ENCODE measurements at places on chromosomes 16 and 17.

DNA sequence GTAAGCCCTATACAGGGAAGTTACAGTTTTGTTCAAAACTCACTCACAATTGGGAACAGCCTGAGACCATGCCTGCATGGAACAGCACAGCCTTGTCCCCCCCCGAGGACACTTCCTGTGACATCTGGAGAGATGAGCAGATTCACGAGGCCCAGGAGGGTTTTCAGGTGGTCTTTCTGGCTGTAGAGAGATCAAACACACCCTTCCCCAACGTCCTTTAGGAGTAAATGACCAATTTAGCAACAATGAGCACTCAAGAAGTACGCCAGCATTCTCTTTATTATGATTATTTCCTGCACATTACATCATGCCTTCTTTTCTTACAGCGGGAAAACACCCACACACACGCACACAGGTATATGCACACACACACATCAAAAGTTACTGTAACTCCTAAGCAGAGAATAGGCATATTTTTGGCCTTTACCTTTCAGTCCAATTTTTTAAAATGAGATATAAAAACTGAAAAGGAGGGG, 39.0 kb downstream of the ADCY9 start:
- no peaks in the 10 kb centered on the region for H3K36me3 ChIP-seq
- no peak overlapping the region for H3K27ac ChIP-seq
- no peaks in the 10 kb centered on the region for H3K27me3 ChIP-seq
- peaks cover 17% of the 10 kb centered on the region for H3K4me1 ChIP-seq
- no peak overlapping the region for H3K4me3 ChIP-seq

GRCh38 chr16:50151756-50152155, 1.4 kb upstream of the TENT4B start:
- peaks cover 36% of the 10 kb centered on the region for H3K4me1 ChIP-seq
- peak overlapping the region; percentile 77 for H3K4me3 ChIP-seq
- no peak for DNase-seq
- H3K27me3 ChIP-seq: no peaks in the 10 kb centered on the region

- H3K27me3 ChIP-seq: no peaks in the 10 kb centered on the region
- H3K27ac ChIP-seq: peak overlapping the region; percentile 84
These were observed 37.3 kb downstream of the SMG6 start for GRCh38 chr17:2266045-2266864.

GRCh38 chr16:85417156-85417860, 195.8 kb upstream of the GSE1 start:
- H3K4me3 ChIP-seq: no peak overlapping the region
- DNase-seq: no peak
- H3K4me1 ChIP-seq: peaks cover 16% of the 10 kb centered on the region
- no peaks in the 10 kb centered on the region for H3K27me3 ChIP-seq
- H3K36me3 ChIP-seq: no peaks in the 10 kb centered on the region

DNA sequence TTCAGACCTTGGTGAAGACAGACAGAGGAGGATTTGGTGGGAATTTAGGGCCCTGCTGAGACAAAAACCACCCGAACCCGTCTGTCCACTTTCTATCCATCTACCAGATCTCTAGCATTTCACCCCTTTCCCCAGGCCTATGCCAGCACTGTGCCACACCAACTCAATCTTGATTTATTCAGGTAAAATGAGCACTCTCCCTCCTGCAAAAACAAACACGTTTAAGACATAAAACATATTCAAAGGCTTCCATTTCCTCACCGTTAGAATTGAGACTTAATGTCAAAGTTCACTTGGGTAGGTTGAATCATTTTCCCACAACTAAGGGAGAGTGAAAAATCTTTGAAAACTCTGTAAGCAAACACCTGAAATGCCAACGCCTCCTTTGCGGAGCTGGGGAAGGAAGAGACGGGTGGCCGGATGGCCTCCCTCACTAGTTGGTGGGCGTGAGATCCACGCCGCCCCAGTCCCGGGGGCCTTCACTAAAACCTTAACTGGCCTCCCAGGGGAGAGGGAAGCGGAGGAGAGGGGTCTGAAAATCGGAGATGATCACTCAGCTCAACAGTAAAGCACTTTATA, 862 bp downstream of the DCAKD start:
- peaks cover 2% of the 10 kb centered on the region for H3K36me3 ChIP-seq
- peaks cover 43% of the 10 kb centered on the region for H3K4me1 ChIP-seq
- peak overlapping the region; percentile 82 for H3K4me3 ChIP-seq
- DNase-seq: peak; percentile 7
- no peaks in the 10 kb centered on the region for H3K27me3 ChIP-seq
- H3K27ac ChIP-seq: peak overlapping the region; percentile 96

GRCh38 chr17:12098568-12098967, 77.9 kb downstream of the MAP2K4 start:
- peaks cover 20% of the 10 kb centered on the region for H3K36me3 ChIP-seq
- no peak for DNase-seq
- no peak overlapping the region for H3K27ac ChIP-seq
- H3K4me3 ChIP-seq: no peak overlapping the region

GRCh38 chr17:10713318-10713717, 15.9 kb downstream of the ADPRM start:
- no peaks in the 10 kb centered on the region for H3K27me3 ChIP-seq
- H3K4me3 ChIP-seq: no peak overlapping the region
- H3K27ac ChIP-seq: no peak overlapping the region

- H3K4me1 ChIP-seq: no peaks in the 10 kb centered on the region
- peaks cover 3% of the 10 kb centered on the region for H3K36me3 ChIP-seq
- no peak overlapping the region for H3K27ac ChIP-seq
- no peaks in the 10 kb centered on the region for H3K27me3 ChIP-seq
- no peak overlapping the region for H3K4me3 ChIP-seq
These were observed 312.1 kb downstream of the SNX29 start for GRCh38 chr16:12288537-12289174.

- no peaks in the 10 kb centered on the region for H3K4me1 ChIP-seq
- H3K27me3 ChIP-seq: no peaks in the 10 kb centered on the region
- DNase-seq: no peak
- no peak overlapping the region for H3K27ac ChIP-seq
These were observed 119.8 kb upstream of the CDH13 start for GRCh38 chr16:82506692-82507670.

GRCh38 chr17:64982139-64982915, 63.0 kb upstream of the LRRC37A3 start:
- no peak overlapping the region for H3K4me3 ChIP-seq
- H3K4me1 ChIP-seq: peaks cover 43% of the 10 kb centered on the region
- no peak overlapping the region for H3K27ac ChIP-seq
- no peaks in the 10 kb centered on the region for H3K36me3 ChIP-seq
- no peak for DNase-seq
- no peaks in the 10 kb centered on the region for H3K27me3 ChIP-seq

GRCh38 chr16:86874141-86874540, 295.8 kb downstream of the FOXL1 start:
- DNase-seq: no peak
- H3K36me3 ChIP-seq: no peaks in the 10 kb centered on the region
- H3K4me1 ChIP-seq: no peaks in the 10 kb centered on the region
- no peak overlapping the region for H3K27ac ChIP-seq
- peaks cover 13% of the 10 kb centered on the region for H3K27me3 ChIP-seq
- no peak overlapping the region for H3K4me3 ChIP-seq

- no peaks in the 10 kb centered on the region for H3K27me3 ChIP-seq
- no peak for DNase-seq
- H3K4me1 ChIP-seq: no peaks in the 10 kb centered on the region
- no peak overlapping the region for H3K27ac ChIP-seq
- no peaks in the 10 kb centered on the region for H3K36me3 ChIP-seq
These were observed 38.9 kb downstream of the PEMT start for GRCh38 chr17:17552351-17553216.

DNA sequence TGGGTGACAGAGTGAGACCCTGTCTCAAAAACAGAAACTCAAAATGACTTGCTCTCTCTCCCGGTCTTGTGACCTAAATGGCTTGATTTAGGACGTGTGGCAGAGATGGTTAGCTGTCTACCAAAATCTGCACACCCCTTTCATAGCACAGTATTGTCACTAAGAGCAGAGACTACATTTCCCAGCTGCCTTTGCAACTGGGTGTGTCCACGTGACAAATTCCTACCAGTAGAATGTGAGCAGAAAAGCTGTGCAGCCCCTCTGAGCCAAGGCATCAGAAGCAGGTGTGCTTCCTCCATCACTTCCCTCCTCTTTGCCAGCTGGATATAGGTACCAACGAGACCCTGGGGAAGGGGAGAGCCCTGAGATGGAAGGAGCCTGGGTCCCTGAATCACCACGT, 25.5 kb downstream of the GPR142 start:
- no peak overlapping the region for H3K4me3 ChIP-seq
- H3K36me3 ChIP-seq: no peaks in the 10 kb centered on the region
- no peaks in the 10 kb centered on the region for H3K4me1 ChIP-seq
- no peak for DNase-seq
- no peak overlapping the region for H3K27ac ChIP-seq
- H3K27me3 ChIP-seq: no peaks in the 10 kb centered on the region

DNA sequence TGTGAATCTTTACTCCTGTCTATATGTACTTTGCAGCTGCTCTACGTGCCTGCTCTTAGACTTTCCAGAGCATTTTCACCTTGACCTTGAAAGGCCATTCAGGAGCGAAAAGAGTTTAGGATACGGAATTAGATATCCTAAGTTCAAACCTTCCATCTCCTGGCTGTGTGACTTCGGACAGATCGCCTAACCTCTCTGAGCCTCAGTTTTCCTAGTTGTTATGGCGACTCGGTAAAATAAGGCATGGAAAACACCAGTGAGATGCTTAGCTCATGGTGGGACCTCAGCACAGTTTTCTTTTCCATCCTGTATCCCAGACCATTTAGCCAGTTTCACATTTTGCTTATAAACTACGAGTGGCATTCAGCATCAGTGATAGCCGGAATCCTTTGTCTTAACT, 233.7 kb downstream of the RBFOX1 start:
- no peaks in the 10 kb centered on the region for H3K4me1 ChIP-seq
- no peak overlapping the region for H3K4me3 ChIP-seq
- no peak for DNase-seq
- no peak overlapping the region for H3K27ac ChIP-seq
- H3K36me3 ChIP-seq: no peaks in the 10 kb centered on the region

Measured in CD4-positive, alpha-beta T cell (primary cell).